Breast epithelium (tissue), 4 donors: ENCODE measurements at places on chromosomes 5 and 9.

DNA sequence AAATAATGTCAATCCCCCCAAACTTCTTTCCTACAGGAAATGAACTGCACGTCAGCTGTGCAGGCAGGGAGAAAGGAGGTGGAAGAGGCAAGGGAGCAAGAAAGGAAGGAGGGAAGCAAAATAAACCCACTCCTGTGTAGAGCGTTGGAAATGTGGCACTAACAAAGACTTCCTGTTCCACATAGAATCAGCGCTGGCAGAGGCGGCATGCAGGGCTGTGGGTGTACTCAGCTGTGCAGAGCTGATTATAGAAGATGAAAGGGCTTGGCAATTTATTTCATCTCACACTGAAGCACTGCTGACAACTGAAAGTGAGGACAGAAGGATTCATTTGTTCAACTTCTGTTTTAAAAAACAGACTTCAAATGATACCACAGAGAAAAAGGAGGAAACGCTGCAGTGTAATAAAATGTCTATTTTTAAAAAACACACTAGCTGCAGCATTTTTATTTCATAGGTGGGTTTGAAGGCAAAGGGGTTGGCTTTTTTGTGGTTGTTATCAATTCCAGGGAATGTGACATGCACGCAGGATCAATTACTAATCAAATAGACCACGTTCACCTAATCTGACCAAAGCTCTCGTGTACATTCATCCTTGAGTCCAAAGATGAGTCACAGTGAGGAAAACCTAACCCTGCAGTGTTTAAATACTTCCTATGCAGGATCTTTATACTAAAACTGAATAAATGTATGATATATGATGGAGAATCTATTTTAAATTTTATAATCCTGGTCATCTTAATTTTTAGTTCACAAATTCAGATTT lies 583.5 kb downstream of the ZNF608 start:
- no peak for DNase-seq

DNA sequence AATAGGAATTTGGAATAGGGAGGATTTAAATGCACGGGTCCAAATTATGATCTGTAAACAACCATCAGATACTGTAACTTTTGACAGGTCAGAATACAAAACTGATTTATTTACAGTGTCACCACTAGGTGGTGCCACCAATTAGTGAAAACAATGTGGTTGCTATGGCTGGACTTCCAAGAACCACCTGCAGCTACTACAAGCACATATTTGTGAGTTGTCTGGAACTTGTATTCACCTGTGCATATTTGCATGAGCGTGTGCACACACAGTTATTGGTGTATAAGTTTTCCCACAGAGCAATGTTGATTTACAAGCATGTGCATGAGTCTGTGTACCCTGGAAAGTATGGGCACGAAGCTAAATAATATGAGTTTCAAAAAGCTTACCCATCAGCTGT lies 3.0 kb upstream of the HRCT1 start:
- DNase-seq: no peak

DNA sequence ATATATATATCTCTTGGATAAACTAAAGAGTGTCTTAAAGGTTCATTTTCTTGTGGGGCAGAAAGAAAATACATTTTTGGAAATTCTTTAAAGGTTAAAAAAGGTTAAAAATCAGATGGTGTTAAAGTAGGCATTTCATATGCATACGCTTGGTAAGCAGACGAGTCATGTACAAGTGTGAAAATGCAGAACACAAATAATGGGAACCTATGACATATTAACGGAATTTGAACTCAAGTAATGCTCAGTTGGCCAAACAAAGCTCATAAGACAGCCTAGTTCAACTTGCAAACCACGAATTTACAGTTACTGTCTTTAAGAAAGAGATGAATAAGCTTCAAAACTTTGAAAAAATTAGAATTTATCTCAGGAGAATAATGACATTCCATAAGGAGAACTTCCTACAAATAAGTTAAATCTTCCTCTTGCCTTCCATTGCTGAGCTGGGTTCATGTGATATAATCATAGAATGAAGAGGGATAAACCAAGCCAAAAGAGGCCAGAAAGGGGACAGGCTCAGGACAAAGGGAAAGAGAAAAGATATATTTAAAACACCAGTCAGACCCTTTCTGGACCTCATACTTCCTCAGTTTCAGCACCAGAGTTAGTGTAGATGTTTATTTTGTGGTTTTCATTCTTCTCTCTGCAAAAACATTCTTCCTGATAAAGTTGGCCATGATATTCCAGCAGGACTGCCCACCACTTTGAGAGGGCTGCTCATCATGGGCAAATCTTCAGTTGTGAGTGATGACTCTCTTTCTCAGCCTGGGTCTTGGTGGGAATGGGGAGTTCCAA lies 256.7 kb upstream of the CD180 start:
- DNase-seq: no peak

DNA sequence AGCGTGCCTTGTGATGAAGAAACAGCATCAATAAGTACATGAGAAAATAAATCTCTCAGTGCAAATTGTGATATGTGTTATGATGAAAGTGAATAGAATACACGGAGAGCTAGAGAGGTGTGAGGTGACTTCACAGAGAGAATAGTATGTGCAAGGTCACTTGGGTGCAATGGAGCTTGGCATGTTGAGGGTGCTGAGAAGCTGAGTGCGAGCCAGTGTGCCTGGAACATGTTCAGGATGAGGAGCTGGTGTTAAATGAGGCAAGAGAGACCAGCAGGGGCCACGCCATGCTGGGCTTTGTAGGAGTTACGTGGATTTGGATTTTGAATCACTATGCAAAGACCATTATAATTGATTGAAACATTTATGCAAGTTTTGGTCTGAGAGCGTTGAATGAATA lies 12.8 kb upstream of the RPS23 start:
- DNase-seq: no peak

GRCh38 chr5:111511831-111512374 lies 432 bp downstream of the STARD4 start:
- peak; percentile 50 for DNase-seq

- DNase-seq: no peak
Measured at GRCh38 chr9:91494751-91495150, 71.1 kb upstream of the NFIL3 start.

DNA sequence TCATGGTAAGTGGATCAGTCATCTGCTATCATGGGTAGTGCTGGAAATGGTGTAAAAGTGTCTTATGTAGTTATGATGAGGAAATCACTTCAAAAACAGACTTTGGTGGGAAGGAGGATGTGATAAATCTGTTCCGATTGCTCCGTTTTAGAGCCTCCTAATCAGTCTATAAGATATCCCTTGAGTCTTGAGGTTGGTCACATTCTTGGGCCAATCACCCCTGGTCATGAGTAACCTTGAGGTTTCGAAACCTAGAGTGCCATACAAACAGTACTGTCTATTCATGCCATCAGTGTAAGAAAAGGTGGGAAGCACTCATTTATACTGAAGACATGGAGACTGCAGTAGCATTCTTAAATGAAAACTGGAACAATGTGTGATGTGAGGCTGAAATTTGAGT lies 45.8 kb downstream of the LRRTM2 start:
- DNase-seq: no peak
